ENCODE measurements at places on chromosomes 6 and 20. TPM values are rescaled to one million over a fixed set of nuclear protein-coding genes. Genes with fewer than 3 reads are reported as not detected.

Gene UNC93A
- not detected for total RNA-seq

Gene FHL5
- total RNA-seq = 4.1 TPM

- no peak for DNase-seq
Observed at GRCh38 chr20:48294196-48294595, 508.9 kb upstream of the SULF2 start.

- no peak for DNase-seq
Observed at GRCh38 chr6:2434116-2434515, 188.7 kb upstream of the GMDS start.

DNA sequence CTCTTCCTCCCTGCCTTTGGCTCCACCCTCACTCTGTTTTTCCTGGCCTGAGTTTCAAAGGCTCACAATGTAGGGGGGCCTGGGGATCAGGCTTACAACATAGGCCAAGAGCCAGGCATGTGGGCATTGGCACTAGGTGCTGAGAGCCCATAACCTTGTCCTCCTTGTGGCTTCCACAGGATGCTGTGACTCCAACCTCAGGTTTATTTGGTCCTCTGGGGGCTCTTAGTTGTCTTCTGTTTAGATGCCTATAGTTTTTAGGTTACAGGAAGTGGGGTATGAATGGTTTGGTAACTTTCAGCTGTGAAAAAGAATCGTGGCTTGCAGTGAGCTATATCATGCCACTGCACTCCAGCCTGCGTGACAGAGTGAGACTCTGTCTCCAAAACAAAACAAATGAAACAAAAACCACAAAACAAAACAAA lies 25.6 kb downstream of the MMP24 start:
- DNase-seq = no peak

DNA sequence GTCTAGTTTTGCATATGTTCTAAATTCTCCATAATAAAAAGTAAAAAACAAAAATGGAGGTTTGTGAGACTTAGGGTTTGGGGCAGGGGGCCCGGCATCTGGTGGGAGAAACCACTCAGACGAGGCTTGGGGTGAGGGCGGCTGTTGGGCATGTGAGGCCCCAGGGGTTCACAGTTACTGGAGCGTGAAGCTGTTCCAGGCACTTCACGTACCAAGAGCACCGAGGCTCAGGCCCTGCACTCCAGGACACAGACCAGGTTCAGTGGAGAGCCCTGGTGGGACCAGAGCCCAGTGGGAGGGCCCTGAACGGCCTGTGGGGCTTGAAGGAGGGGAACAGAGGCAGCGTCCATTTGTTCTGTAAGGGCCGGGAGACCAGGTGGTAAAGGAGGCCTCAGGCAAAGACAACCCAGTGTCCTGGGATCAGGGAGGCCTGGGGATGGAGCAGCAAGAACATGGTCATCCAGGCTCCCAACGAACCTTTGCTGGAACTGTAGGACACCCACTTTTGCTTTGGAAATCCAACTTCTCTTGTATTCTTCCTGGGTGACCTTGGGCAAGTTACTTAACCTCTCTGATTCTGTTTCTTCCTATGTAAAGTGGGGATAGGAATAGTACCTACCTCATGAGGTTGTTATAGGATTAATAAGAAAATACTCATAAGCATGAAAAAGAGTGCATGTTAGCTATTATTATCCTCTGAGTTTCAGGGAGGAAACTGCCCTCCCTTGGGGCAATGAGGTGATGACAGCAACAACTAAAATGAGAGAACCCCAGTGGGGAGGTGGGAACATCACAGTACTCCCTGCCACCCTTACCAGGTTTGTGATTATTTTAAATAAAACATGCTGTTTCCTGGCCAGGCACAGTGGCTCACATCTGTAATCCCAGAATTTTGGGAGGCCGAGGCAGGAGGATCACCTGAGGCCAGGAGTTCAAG lies 1.1 kb upstream of the FGD2 start:
- no peak for DNase-seq

Gene PACRG
- total RNA-seq = 10.7 TPM

DNA sequence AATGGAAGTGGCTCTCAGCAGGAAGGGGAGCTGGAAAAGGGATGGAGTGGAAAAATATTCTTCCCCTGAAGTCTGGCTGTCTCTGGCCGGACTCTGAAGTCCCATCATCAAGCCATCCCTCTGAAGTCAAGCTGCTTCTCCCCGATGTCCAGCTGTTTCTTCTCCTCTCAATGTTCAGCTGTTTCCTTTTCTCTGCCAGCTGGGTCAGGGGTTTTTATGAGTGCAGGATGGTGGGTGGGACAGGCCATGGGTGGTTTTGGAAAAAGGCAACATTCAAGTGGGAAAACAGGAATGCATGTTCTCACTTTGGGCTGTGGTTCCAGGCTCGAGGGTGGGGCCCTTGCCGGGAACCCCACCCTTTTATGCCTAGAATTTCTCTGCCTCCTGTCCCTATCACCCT lies 48.4 kb upstream of the FAM184A start:
- DNase-seq = no peak

GRCh38 chr20:2260250-2260649 lies 35.6 kb upstream of the TGM3 start:
- DNase-seq = no peak

DNA sequence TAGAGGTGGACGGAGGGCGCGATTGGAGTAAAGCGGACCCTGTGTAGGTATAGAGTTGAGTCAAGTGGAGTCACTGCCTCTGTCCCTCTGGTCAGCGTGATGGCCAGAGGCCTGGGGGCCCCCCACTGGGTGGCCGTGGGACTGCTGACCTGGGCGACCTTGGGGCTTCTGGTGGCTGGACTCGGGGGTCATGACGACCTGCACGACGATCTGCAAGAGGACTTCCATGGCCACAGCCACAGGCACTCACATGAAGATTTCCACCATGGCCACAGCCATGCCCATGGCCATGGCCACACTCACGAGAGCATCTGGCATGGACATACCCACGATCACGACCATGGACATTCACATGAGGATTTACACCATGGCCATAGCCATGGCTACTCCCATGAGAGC lies 479 bp downstream of the SLC39A7 start:
- DNase-seq = no peak

- DNase-seq = no peak
Observed at GRCh38 chr6:150347845-150348244, 21.0 kb upstream of the IYD start.

Gene PSORS1C1
- total RNA-seq = 3.0 TPM

DNA sequence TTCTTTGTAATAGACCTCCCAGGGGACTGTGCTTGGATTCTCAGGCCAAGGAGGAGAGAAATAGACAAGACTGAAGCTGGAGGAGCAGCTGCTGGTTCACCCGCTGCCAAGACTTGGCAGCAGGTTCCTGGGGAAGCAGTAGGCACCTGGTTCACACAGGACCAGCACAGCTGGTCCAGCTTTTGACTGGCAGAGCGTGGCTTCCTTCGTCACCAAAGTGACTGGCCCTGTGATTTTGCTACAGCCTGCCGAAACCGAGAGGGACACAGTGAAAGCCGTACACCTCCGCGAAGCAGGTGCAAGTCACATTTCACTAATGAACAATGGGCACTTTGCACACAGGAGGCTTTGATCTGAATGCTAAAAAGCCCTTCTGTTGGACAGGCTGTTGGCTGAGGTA lies 199.0 kb downstream of the RNF144B start:
- no peak for DNase-seq

Gene MUC21
- not detected for total RNA-seq

Gene OR2B6
- not detected for total RNA-seq

DNA sequence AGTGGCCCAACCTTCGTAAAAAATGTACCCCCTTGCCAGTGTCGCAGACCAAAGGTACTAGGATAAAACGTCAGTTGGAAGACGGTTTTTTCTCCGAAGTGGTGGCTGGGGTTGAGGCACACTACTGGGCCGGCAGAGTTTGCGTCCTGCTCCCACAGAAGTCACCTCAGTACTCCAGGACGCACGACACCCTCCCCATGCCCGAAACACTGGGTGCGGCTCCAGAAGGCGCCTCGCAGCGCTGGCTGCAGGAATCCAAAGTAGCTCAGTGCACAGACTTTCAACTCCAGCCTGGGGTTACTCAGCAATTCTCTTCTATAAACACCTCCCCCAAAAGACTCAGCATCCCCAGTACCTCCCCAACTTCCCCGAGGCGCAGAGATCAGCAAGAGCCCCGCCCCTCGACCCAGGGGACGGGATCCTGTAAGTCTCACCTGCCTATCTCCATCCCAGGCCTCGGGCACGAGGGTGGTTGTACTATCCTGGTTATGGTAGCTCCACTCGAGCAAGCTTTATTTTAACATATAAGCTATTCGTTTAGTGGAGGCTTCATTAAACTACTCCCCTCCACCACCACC lies 88.2 kb downstream of the ZFP64 start:
- no peak for DNase-seq

DNA sequence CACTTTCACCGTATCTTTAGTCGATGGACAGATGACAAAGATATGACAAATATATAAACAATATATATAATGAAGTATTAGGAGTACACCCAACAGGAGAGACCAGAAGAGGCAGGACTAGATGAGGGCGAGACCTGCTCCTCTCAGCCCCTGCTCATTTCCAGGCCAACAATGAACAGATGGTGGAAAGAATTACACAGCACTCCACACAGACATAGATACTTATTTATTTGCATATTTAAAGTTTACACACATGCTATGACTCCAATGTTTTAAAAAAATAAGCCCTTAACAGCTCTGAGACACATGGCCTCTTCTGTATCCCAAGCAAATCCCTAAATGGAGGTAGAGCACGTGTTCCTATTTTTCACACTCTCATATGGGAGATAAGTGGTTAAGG lies 10.4 kb downstream of the FAM210B start:
- no peak for DNase-seq

Gene RIMS4
- 0.48 TPM for total RNA-seq

Gene LY6G6C
- total RNA-seq = 0.27 TPM

DNA sequence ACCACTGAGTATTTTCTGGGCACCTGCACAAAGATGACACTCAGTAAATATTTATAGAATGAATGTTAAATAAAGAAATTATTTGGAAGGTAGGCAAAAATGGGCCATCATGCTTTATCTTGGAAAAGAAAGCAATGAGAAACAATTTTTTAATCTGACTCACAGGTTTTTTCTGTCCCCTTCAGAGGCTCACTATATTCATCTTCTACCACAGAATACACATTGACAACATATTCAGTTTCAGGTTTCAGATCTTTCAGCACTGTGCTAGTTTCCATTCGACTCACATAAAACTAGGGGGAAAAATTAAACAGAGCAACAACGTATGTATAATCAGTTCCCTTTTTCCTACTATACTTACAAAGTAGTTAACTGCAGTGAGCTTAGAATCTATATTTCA lies 58.3 kb downstream of the COL12A1 start:
- DNase-seq = no peak

Gene SLC26A8
- 0.36 TPM for total RNA-seq

DNA sequence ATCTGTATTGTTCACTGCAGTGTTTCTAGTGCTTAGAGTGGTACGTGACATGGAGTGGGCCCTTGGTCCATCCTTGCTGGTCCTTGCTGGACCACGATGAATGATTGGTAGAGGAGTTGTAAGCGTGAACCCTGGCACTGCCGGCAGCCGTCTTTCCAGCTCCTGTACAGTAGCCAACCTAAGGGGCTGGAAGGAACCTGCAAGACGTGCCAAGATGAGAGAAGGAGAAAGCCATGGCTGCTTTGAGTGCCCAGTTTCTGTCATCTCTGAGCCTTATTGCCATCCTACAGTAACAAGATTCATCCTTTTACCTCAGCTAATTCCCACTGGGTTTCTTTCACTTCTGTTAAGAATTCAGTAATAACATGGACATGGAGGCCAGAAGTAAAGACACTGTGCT lies 5.9 kb downstream of the DHX35 start:
- no peak for DNase-seq

Gene EYA2
- 0.45 TPM for total RNA-seq

GRCh38 chr20:38293491-38294065 lies 10.4 kb upstream of the BPI start:
- no peak for DNase-seq

Gene TGM3
- not detected for total RNA-seq

DNA sequence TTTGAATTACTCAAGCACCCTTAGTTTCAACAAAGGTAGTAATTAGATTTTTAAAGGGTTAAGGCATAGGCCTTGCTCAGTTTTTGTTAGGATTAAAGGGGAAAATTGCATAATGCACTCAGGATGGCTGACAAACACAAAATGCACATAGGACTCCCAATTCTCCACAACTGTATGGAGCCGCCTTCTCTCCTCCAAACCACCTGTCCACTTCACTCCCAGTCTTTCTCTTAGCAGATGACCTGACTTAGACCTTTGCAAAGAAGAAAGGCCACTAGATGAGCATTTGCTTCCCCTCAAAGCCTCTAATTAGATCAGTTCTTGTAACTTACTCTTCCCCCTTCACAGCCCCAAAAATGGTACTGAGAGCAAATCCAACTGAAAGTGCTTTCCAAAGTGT lies 20.1 kb downstream of the NSFL1C start:
- no peak for DNase-seq

Gene RCAN2
- total RNA-seq = 224 TPM

DNA sequence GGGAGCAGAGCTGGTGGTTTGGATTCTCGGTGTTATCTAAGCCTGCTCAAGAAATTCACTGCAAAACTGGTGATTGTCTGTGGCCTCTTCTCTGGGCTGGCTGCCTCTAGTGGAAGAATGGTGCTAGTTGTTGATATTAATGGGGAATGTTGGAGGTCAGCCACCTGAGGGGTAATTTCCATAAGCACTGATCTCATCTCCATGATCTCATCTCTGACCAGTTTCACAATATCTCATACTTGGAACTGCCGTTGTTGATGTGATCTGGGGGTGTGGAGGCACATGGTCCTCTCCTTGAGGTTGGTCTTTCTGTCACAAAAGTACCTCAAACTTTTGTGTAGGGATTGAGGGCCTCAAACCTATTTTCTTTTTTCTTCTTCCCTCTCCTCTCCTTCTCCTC lies 102.6 kb downstream of the CD109 start:
- DNase-seq = peak; percentile 37

GRCh38 chr6:54856129-54856528 lies 9.6 kb downstream of the FAM83B start:
- DNase-seq = no peak

DNA sequence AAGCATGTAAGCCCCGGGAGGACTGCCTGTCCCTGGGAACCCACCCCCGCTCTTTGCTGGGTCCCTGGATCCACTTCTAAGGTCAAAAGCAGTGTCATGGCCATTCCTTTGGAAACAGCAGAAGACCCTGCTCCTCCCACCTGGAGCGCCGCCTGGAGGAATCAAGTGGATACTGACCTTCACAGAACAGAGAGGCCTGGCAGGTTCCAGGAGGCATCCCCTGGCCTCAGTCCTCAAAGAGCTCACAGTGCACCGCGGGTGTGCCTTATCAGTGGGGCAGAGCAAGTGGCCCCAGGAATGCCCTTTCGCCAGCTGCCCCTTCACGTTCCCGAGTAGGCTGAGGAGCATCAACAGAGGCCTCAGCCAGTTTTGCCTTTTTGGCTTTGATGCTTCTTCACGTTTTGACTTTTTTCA lies 11.1 kb upstream of the SLC4A11 start:
- DNase-seq = no peak

- no peak for DNase-seq
Observed at GRCh38 chr6:141634269-141634668, 498.5 kb upstream of the GJE1 start.

- peak; percentile 39 for DNase-seq
Observed at GRCh38 chr6:35213824-35214756, at the start of gene SCUBE3. Gene SCUBE3 (plus strand): TSS chr6:35213956. CDS start chr6:35214419, 463 bp downstream.

GRCh38 chr20:25720285-25720684 lies 23.6 kb upstream of the ZNF337 start:
- DNase-seq = no peak

- DNase-seq = no peak
Observed at GRCh38 chr6:21771626-21772320, 178.2 kb downstream of the SOX4 start.

Gene WFDC5
- total RNA-seq = not detected

GRCh38 chr6:95815389-95816056 lies 200.3 kb upstream of the FUT9 start:
- no peak for DNase-seq

Gene TCP11
- total RNA-seq = not detected

Gene CST2
- not detected for total RNA-seq

Measured in heart left ventricle (tissue), 16 donors.